Stimulated activated CD4-positive, alpha-beta T cell treated with anti-CD3 and anti-CD28 coated beads, Interleukin-12 subunit alpha, Interleukin-12 subunit beta, amount 100 ng/mL, for 4 hours (primary cell): ENCODE measurements at places on chromosomes 11 and 22.

GRCh38 chr22:45084400-45084920 is 74.7 kb upstream of the PHF21B start:
- no peak for DNase-seq

GRCh38 chr22:39617342-39617741 is 46.8 kb downstream of the CACNA1I start:
- peak; percentile 16 for DNase-seq

GRCh38 chr11:9760193-9760575 is 96.3 kb downstream of the SWAP70 start:
- no peak for DNase-seq

- peak; percentile 10 for DNase-seq
Observed at GRCh38 chr11:133078591-133079404, 453.5 kb downstream of the OPCML start.

GRCh38 chr11:114615448-114616361 is 20.1 kb upstream of the NXPE4 start:
- DNase-seq: no peak

DNA sequence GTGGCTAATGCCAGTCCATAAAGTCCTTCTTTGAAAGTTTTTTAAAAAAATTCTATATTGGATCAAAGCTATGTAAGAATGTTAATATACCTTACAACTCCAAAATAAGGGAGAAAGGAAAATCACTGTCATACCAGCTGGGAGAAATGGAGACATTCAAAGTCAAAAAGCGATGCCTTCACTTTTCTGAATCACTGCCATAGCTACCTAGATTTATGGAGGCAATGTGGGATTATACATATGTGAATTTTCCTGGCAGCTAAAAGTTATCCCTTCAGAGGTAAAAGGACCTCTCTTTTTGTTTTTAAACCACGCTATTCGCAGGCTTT is 59.6 kb upstream of the PDE3B start:
- DNase-seq: no peak

DNA sequence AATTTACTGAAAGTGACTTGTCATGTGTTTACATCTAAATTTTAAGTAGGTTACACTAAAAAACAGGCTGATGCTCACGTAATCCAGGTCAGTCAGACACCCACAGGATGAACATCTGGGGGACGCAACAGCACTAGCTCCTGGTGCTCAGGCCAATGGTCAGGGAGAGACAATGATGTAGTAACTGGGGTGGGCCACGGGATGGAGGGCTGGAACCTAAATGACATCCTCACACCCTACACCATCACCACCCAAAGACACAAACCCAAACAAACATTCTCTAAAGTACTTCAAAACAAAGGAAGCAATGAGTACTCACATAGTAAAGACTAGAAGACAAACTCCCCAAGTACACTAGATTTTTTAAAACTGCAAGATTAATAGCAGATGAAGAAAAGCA is 53.5 kb upstream of the SLC25A1 start:
- DNase-seq: no peak

- DNase-seq: no peak
Observed at GRCh38 chr11:71962428-71963038, 33.7 kb downstream of the RNF121 start.

DNA sequence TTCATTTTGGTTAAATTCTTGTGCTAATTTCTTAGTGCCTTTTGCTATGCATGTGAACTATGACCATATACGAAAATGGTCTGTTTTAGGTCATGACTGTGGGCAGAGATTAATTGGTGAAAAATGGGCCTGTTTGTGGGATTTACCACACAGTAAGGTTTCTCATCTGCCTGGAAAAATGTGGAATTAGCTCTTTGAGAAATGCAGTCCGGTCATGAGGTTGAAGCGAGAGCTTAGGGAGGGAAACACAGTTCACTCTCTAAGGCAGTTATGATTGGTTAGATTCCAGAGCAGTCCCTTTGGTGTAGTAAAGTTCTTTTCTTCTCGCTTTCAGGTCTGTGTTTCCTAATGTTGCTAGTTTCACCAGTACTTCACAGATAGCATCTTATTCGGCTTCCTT is 1.2 kb upstream of the PDE3B start:
- DNase-seq: no peak

DNA sequence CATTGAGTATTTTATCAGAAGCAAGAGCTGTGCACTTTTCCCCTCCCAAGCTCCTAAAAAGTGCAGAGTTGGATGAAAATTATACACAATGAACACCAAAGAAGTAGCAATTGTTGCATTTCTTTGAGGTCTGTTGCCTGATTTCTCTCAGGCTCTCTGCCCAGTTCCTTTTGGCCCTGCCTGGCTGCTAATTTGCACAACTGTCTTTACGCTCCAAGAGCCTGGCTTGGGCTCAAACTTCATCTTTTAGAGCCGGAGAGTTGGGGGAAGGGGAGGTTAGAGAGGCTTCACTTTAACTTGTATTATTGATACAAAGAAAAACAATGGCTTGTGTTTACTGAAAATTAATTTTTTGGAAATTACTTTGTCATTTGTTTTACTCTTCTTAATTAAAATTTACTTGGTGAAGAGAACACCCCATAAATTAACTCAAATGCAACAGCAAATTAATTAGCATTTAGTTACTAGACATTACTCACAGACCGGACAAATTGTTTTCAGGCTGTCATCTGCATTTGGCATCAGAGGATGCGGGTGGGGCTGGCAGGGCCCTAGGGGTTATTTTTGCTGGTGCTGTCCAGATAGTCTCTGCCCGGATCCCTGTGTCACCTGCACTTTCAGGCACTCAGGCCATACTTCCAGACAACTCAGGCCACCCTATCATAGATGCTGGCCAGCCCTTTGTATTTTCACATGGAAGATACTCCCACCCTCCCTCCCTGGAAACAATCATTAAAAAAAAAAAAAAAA is 407.3 kb downstream of the NXPE2 start:
- no peak for DNase-seq

GRCh38 chr11:12943311-12943710 is 65.8 kb upstream of the RASSF10 start:
- no peak for DNase-seq

DNA sequence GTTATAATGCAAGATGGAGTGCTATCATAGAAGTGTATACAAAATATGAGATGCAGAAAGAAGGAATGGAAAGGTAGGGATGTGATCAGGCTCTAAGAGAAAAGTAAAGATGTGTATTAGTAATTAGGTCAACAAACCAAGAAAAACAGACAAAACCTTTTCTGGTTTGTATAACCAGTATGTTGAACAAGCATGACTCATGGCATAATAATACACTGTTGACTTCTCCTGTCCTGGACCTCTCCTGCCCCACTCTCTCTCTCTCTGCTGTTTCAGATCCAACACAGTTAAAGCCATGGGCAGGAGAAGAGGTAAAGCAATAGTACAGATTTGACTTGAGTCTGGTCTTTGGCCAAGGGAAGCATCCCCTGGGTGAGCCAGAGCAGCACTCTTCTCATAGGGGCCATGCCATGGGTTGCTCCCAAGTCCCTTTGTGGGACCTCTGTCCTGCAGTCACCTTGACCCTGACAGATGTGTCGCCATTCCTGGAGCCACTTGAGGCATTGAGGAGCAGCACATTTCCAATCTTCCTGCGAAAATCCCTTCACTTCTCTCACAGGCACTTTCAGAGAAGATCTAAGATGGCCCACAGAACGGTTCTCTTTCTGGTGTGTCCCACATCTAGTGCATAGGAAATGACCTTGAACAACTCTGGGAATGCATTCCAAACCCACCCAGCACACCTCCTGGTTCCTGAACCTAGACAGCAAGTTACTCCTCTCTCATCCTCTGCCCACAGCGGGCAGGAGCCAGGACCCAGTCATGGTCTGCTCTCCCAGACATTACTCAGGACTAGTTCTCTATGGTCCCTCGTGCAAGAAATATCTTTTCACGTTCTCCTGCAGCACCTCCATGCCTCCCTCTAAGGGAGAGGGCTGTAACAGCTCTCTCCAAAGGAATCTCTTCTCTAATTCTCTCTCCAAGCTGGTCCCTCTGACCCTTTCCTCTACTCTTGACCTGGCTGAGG is 58.2 kb upstream of the PRSS23 start:
- no peak for DNase-seq

GRCh38 chr11:304061-304506 is 3.5 kb upstream of the IFITM2 start:
- DNase-seq: no peak

DNA sequence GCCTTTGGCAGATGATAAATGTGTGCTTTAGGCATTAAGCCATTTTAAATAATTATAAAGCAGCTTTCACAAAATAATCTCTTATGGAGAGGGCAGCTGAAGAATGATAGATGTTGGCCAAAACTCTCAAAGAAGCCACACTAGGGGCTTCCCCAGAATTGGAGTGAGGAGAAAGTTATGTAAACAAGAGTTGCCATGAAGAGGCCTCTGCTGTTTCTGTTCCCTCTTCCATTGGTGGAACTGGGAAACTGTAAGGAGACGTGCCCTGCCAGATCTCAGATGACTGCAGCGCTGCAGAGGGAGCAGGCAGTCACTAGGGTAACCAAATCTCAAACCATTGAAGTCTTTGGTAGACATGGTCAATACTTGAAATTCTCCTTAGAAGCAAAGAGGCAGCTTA is 19.4 kb upstream of the APLP2 start:
- DNase-seq: no peak

- no peak for DNase-seq
Observed at GRCh38 chr22:27154717-27155116, 497.3 kb downstream of the MIAT start.

- no peak for DNase-seq
Observed at GRCh38 chr11:2511421-2512369, 66.9 kb downstream of the KCNQ1 start.

DNA sequence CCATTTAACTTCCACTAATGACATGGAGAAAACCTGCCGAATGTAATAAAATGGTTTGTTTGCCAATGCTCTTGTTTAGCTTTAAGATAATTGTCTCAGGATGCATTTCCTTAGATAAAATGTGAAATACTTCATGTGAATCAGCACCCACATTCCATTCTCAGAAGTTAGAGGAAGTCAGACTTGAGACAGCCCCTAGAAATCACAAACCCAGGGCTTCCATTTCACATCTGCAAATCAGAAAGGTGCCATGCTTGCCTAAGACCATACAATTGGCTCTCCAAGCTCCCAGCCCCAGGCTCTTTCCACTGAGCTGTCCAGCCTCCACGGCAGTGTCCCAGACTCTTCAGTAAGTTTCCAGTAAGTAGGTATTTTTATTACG is 35.6 kb upstream of the ADORA2A start:
- no peak for DNase-seq

GRCh38 chr22:28183078-28183860 is 264.2 kb upstream of the PITPNB start:
- DNase-seq: no peak

GRCh38 chr11:37280200-37280599 is 682.2 kb upstream of the RAG2 start:
- no peak for DNase-seq

- DNase-seq: no peak
Observed at GRCh38 chr22:23565305-23565914, 14.7 kb downstream of the IGLL1 start.

DNA sequence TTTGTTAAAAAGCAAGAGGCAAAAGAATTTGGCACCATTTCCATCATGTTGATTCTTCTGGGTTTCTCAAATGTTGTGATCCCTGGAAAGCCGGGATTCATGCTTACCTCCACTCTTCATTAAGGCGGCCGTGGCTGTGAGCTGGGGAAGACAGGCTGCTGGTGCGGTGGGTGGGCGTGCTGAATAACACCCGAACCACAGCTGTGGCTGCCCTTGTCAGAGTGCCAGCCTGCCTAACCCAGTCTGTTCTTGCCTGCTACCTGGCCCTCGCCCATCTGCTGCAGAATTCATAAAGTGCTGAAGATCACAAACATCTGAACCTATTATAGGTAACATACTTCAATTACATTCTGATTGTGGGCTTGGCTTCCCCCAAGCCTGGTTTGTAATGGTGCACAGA is 95.8 kb upstream of the RCN1 start:
- no peak for DNase-seq

DNA sequence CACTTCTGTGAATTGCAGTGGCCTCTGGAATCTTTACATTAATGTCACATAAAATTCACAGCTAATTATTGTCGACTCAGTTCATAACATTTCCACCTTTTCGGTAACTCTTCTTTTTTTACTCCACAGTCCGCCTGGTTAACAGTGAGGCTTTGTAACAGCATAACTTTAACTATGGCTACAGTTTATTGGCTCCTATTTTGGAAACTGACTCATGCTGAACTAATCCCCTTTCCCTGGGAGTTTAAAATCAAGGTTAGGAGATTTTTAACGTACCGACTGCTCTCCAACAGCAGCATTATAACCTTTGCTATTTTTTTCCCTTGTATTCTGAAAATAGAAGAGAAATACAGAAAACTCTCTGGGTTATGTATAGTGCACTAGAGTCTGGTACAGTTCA is 3.2 kb upstream of the POGLUT3 start:
- DNase-seq: no peak

- no peak for DNase-seq
Observed at GRCh38 chr11:131246663-131247062, 123.8 kb upstream of the NTM start.

DNA sequence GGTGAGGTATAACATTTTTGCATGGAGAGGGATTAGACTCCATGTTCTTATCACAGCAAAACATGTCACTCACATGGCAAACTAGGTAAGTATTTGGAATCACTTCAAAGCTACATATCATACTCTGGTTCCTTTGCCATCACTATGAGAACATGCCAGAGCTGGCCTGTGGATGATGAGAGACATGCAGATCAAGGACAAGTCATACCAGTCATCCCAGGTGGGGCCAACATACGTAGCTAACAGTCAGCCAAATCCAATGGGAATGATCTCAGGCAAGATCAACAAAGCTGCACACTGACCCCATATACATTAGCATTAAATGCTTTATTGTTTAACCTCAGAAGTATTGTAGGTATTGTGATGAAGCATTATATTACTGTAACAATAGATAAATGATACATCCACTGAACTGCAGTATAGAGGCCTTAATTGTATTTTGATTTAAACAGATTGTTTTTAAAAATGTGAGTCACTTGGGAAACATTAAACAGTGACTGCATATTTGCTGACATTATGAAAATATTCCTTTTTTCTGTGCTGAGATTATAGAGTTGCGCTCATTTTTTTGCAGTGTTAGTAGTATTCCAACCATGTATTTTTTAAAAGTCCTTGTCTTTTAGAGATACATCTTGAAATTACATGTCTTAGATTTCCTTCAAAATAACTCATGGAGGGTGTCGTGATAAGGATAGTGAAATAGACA is 37.3 kb upstream of the ARL14EP start:
- DNase-seq: no peak

- no peak for DNase-seq
Observed at GRCh38 chr11:19614370-19614940, 98.2 kb upstream of the NAV2 start.

- DNase-seq: no peak
Observed at GRCh38 chr22:37182949-37183245, 5.2 kb downstream of the C1QTNF6 start.

- no peak for DNase-seq
Observed at GRCh38 chr22:31578171-31578570, 81.8 kb downstream of the SFI1 start.

GRCh38 chr11:104918113-104918824 is 20.0 kb upstream of the CASP12 start:
- no peak for DNase-seq

- DNase-seq: no peak
Observed at GRCh38 chr22:48025096-48025495, 1262.6 kb downstream of the TBC1D22A start.
